ENCODE measurements at places on chromosomes 3 and 15. TPM values are rescaled to one million over a fixed set of nuclear protein-coding genes. Genes with fewer than 3 reads are reported as not detected.

GCSAM gene
- total RNA-seq, result 1.7 TPM

DNA sequence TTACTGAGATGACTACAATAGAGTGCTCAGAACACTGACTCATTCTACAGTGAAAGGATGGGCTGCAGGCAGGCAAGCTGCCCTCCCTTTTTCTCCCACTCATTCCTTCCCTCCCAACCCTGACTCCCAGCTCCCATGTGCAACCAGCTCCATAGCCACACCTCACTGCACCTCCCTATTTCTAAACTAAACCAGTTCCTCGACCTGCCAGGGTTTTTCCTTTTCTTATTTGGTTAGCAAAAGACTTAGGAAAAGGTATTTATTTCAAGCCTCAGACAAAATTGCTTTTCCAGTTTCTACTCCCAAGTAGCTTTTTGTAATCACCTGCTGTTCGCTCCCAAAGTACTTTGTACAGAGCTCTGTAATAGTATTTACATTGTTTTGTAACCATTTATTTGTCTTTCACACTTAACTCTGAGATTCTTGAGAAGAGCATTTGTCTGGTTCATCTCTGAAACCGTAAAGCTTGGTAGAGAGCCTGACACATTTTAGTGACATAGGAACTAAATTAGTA is 2.2 kb downstream of the AADAC start:
- no peak overlapping the region for H3K4me3 ChIP-seq
- no peak overlapping the region for H3K27ac ChIP-seq
- H3K27me3 ChIP-seq, result peaks cover 18% of the 10 kb centered on the region
- no peak for DNase-seq

GRCh38 chr3:110165753-110166152 is 828.4 kb upstream of the DPPA4 start:
- H3K27ac ChIP-seq, result no peak overlapping the region
- no peaks in the 10 kb centered on the region for H3K4me1 ChIP-seq
- no peak overlapping the region for H3K4me3 ChIP-seq
- DNase-seq, result no peak

DNA sequence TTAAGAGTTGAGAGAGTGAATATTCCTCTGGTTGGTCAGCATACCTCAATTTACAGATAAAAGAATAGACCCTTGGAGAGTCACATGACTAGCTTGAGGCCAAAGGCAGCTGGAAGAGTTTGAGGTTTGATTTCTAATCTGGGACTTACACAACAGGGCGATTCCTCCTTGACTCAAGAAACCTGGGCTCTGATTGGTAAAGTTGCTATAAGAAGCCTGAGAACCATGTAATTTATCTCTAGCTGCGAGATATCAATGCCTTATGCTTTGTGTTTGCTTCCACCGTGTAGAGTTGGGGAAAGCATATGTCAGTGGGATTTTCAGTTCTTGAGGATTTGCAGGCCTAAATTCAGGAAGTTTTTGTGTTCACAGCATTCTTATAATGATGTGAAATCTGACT is 206.0 kb downstream of the KLHL25 start:
- peaks cover 34% of the 10 kb centered on the region for H3K36me3 ChIP-seq
- no peaks in the 10 kb centered on the region for H3K27me3 ChIP-seq
- no peak overlapping the region for H3K27ac ChIP-seq
- no peak for DNase-seq
- no peak overlapping the region for H3K4me3 ChIP-seq

DNA sequence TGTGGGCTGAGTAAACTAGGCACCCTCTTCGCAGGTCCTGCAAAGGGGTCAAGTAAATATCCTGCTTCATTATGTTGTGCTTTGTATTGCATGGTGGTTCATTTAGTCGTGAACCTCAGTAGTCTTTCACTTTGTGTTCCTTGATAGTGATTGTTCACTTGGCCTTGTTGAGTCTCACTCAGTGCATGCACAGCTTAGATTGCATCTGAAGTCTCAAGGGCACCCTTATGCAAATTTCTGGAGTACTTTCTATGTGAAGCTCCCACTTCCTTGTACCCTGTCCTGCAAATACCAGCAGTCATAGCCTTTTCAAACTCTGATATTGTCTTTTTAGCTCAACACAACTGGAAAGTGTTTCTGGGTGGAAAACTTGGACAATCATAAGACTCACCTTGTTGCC is 519.2 kb downstream of the NAALADL2 start:
- no peak for DNase-seq
- no peaks in the 10 kb centered on the region for H3K4me1 ChIP-seq
- H3K27ac ChIP-seq, result no peak overlapping the region
- no peak overlapping the region for H3K4me3 ChIP-seq

GRCh38 chr15:88166082-88166993 is 90.2 kb downstream of the NTRK3 start:
- no peaks in the 10 kb centered on the region for H3K4me1 ChIP-seq
- H3K36me3 ChIP-seq, result no peaks in the 10 kb centered on the region
- DNase-seq, result peak; percentile 59
- H3K27me3 ChIP-seq, result no peaks in the 10 kb centered on the region
- no peak overlapping the region for H3K27ac ChIP-seq
- H3K4me3 ChIP-seq, result no peak overlapping the region

- H3K27me3 ChIP-seq, result no peaks in the 10 kb centered on the region
- H3K4me1 ChIP-seq, result peaks cover 65% of the 10 kb centered on the region
- peak; percentile 83 for DNase-seq
These were observed 73.8 kb downstream of the MCTP2 start for GRCh38 chr15:94305133-94305532.

DNA sequence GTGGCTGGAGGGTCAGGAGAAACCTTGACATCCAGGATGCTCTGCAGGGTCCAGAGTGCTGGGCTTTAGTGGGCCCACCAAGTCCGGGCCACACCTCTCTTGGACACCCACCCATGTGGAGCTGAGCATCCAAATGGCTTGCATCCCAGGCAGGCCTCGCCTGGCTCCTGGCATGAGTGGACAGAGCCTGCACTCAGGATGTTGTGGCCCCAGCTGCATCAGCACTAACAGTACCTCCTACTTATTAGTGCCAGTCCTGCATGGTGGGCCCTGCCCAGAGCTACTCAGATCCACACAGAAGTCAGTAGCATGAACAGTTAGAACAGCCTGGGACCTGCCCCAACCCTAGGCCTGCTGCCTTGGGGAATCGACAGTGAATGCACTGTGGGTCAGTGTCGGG is 42.2 kb upstream of the MRPS22 start:
- no peaks in the 10 kb centered on the region for H3K36me3 ChIP-seq
- H3K27me3 ChIP-seq, result no peaks in the 10 kb centered on the region
- no peak overlapping the region for H3K27ac ChIP-seq
- peaks cover 15% of the 10 kb centered on the region for H3K4me1 ChIP-seq

DNA sequence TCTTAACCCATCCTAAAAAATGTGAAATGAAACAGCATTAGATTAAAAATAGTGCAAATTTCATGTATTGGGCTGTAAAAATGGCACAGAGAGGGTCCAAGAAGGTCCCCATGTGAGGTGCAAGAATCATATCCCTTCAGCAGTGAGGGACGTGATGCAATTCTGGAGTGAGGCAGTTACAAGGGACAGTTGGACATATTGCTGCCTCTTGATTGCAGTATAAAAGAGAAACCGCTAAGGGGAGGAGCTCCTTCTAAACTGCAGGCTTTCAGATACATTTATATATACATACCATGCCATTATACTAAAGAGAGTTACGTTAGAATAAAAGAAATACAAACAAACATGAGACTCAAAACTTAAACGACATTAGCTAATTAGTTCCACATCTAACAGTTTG is 304.2 kb upstream of the CTNNB1 start:
- H3K27ac ChIP-seq, result no peak overlapping the region
- DNase-seq, result no peak
- no peaks in the 10 kb centered on the region for H3K36me3 ChIP-seq
- no peak overlapping the region for H3K4me3 ChIP-seq

GRCh38 chr15:81968691-81969090 is 77.1 kb downstream of the MEX3B start:
- H3K36me3 ChIP-seq, result no peaks in the 10 kb centered on the region
- no peaks in the 10 kb centered on the region for H3K4me1 ChIP-seq
- H3K27me3 ChIP-seq, result no peaks in the 10 kb centered on the region
- no peak overlapping the region for H3K4me3 ChIP-seq
- no peak for DNase-seq

DNA sequence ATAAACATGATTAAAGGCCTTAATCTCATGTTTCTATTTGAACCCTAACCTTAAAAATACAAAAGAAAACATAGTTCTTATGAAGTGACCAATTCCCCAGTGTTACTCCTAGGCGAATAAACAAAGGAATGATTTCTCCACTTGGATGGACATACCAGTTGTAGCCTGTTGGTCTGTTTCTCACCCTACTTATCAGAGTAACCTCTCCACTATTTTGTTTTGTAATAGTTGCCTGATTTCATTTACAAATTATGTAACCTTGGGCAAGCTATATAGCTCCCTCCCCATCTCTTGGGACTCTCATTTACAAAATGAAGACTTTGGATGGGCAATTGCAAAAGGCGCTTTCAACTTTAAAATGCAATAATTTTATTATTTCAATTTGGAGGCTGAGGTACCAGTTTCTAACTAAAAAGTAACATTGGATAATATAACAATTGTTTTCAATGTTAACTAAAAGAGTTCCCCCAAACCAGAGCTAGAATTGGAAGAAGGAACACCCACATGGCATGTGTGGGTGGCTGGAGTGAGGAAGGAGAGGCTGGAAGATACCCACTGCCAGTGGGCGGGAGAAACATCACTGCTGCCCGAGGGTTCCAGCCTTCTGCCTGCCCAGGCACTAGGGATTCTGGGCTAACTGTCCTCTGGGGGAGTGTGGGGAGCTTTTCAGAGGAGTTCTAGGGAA is 74.2 kb downstream of the RFTN1 start:
- no peak for DNase-seq
- H3K4me1 ChIP-seq, result peaks cover 22% of the 10 kb centered on the region
- peaks cover 28% of the 10 kb centered on the region for H3K36me3 ChIP-seq
- H3K27me3 ChIP-seq, result no peaks in the 10 kb centered on the region

DNA sequence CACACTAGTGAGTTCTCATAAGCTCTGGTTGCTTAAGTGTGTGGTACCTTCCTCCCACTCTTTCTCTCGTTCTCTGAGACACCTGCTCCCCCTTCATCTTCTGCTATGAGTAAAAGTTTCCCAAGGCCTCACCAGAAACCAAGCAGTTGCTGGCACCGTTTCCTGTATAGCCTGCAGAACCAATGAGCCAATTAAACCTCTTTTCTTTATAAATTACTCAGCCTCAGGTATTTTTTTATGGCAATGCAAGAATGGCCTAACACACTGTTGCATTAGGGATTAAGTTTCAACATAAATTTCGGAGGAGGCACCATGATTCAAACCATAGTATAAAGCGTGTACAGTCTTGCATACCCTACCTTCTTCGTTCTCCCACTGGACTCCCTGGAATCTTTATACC is 252.3 kb upstream of the CHRM5 start:
- no peaks in the 10 kb centered on the region for H3K36me3 ChIP-seq
- H3K27me3 ChIP-seq, result peaks cover 2% of the 10 kb centered on the region
- H3K4me3 ChIP-seq, result no peak overlapping the region

GRCh38 chr3:150117076-150117475 is 146.4 kb upstream of the PFN2 start:
- H3K4me3 ChIP-seq, result no peak overlapping the region
- H3K36me3 ChIP-seq, result no peaks in the 10 kb centered on the region
- H3K4me1 ChIP-seq, result no peaks in the 10 kb centered on the region

C3orf85 gene
- not detected for total RNA-seq

Measured in activated CD4-positive, alpha-beta T cell treated with anti-CD3 and anti-CD28 coated beads, Interleukin-2, amount 10 ng/mL, durations not matched to agents 24 days and 14 days (primary cell).